ENCODE measurements at places on chromosomes 7 and 10. TPM values are rescaled to one million over a fixed set of nuclear protein-coding genes. Genes with fewer than 3 reads are reported as not detected.

GRCh38 chr7:147858421-147858820 is 732.1 kb upstream of the C7orf33 start:
- no peak for DNase-seq

DNA sequence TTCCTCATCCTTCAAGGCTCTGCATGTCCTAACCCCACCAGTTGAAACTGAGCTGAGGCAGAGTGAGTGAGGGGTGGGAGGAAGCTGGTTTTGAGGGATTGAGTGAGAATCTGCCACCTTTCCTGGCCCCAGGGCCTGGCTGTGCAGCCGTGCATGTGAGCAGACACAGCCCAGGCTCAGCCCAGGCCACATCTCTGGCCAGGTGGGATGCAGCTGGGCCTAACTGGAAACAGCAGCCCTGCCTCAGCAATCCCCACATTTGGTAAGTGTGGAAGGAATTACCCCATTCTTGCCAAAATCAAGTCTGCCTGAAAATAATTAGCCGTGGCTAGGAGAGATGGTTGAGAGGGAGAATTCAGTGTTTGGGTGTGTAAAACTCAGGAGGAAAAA is 116.6 kb downstream of the NEURL1 start:
- DNase-seq: no peak

DNA sequence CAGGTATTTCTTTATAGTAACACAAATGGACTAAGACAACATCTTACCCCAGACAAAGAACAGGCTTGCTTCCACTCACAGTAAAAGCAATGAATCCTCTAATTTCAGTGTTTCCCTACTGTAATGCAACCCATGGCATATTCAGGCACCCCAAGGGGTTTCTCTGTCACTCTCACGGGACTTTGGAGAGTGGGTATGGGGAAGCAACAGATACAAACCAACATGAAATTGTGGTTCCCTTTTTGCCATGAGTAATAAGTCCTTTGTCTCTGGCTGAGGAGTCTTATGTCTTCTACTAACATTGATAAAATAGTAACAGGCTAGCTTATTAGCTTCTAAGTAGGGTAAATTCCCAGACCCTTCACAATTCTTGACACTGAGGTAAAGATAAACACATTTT is 51.4 kb upstream of the AOAH start:
- DNase-seq: no peak

GRCh38 chr10:58998924-58999713 is 177.3 kb upstream of the PHYHIPL start:
- DNase-seq: no peak

- DNase-seq: no peak
These were observed 96.0 kb downstream of the ANK3 start for GRCh38 chr10:60293581-60294175.

- DNase-seq: no peak
These were observed 767 bp downstream of the EIF4EBP2 start for GRCh38 chr10:70404787-70405036.

DNA sequence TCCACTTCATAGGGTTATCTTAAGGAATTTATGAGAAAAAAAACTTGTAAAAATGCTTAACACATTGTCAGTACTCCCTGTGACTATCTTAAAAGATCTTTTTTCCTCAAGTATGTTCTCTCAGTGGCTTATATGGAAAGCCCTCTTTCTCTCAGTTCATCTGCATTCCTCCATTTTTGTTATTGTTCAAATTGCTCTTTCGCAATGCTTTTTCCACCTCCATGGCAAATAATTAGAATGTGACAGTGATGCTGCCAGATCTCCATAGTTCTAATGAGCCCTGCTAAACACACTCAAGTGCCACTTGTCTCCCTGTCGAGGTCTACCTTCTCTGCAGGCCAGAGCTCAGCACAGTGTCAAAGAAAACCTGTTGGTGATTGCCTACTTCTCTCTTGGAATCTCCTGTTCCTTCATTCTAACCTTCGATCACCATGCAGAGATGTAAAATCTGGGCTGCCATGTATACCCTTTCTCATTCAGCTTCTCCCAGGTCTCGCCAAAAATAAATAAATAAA is 37.2 kb upstream of the ABCB5 start:
- no peak for DNase-seq

GRCh38 chr7:52944921-52945320 is 90.5 kb upstream of the POM121L12 start:
- no peak for DNase-seq

GRCh38 chr10:128419466-128420019 is 293.3 kb upstream of the MKI67 start:
- no peak for DNase-seq

DNA sequence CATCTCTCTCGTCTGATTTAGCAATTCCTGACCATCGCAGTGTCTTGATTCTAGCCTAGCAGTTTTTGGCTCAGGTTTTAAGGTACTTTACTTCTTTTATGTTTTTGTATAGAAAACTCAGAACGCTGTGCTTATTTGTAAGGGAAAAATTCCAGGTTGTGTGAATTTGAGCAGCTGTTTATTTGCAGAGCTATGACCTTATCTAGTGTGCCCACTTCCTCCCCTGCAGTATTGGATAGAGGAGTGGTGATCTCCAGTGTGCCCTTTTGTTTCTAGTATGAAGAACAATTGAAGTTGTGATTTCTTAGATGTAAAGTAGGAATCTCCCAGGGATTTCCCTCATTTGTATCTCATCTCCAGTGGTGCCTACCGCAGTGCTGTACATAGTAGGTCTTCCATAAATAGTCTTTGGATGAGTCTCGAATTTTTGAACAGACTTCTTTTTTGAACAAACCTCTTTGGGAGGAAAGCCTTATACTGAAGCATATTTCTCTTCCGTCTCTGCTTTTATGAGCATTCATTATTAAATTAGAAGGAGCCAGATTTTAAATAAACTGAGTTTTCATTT is 40.0 kb downstream of the GARS1 start:
- no peak for DNase-seq

DNA sequence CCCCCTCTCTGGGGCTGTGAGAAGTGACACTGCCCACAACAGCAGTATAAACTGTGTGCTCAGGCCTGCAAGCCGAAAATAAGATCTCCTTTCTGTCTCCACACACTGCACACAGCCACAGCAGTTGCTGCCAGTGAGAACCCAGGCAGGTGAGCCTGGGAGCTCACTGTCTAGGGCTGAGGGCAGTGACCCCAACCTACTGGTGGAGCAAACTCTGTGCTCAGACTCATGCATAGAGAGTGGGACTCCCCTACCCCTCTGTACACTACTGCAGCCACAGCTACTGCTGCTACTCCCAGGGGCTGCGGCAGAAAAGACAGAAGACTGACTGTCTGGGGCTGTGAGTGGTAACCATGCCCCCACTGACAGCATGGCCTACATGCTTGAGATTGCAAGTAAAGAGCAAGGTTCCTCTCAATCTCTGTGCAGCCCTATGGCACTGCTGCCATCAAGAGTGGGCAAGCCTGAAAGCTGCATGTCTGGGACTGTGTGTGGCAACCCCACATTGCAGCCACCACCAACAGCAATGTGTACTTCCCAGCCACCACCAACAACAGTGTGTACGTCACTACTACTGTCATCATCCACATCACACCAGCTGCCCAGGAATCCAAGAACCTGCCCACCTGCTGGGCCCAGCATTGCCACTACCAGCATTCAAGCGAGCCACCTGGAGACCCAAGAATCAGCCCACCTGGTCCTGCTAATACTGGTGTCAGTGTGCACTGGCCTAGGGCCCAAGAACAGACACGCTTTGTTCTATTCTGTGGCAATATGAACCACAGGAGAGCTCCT is 226.1 kb downstream of the XPNPEP1 start:
- no peak for DNase-seq

DNA sequence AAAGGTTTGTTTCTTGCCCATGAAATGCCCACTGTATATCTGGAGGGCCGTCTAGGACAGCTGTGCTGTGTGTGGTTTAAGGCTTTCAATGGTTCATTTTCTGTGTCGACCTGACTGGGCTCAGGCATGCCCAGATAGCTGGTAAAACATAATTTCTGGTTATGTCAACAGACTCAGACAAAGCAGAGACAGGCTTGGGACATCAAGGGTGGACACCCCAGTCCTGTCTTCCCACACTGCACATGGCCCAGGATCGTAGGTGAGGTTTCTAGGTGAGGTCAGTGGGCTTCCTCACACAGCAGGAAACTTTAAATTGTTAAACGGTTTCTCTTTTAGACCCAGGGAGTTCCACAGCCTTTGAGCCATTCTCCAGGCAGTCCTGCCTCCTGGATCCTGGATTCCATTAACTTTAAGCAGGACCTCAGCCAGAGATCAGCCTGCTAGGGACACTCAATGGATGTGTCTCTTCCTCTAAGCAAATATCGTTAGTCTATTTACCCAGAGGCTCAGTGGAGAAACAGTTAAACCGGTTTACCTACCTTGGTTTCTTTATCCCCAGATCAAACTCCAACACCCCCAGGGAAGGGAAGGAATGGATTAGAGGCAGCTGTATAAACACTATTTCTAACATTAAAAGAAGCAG is 66.4 kb downstream of the ST8SIA6 start:
- DNase-seq: no peak

GRCh38 chr7:32479574-32480200 is 10.5 kb downstream of the LSM5 start:
- no peak for DNase-seq

DNA sequence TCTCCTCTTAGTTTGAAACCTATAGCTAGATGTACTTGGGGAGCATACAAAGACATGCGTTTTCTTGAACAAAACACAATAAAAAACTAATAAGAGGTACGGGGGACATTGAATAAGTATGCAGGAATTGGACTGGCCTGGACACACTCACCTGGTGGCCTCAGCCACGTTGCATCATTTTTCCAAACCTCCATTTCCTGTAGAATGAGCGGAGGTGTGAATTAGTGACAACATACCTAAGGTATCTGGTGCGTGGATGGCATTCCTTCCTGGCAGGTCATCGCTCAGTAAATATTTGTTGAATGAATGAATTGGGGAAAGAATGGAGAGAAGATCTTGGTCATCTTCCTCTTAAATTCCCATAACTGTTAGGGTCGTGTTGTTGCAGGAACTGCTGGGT is 103.2 kb upstream of the CTBP2 start:
- no peak for DNase-seq

DNA sequence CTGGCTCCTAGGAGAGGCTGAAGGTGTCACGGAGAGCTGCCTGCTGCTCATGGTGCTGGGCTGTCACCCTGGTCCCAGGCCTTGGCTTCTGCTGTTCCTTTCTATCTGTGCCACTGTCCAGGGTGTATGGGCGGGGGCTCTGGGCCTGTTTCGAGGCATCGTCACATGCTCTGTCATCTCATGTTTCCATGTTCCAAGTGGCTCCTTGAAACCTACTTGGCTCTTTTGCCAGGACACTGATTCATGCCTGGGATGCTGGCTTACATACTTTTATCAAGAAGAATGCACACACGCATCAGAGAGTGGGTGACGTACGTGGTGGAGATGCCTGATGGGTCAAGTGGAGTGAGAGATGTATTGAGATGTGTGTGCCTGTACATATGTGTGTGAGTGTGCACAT is 50.9 kb downstream of the ADCY1 start:
- DNase-seq: no peak

GRCh38 chr7:148402159-148402558 is 188.4 kb upstream of the C7orf33 start:
- DNase-seq: no peak

DNA sequence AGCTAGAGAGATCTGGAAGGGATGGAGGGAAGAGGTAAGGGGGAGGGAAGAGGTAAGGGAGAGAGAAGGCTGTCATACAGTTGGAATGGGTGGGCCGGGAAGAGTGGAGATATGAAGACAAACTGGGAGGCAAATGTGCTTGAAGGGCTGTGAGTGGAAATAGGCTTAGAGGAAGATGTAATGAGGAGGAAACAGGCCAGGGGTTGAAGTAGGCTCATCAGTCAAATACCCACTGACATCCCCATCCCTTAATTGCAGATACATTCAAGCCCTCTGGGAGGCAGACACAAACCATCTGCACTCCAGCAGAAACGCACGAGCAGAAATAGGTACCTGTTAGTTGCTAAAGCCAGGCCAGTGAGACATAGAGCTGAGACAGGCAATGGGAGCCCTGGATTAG is 2.1 kb downstream of the SYNPO2L start:
- DNase-seq: no peak

GRCh38 chr10:15059914-15060313 is 16.2 kb downstream of the OLAH start:
- DNase-seq: no peak

GRCh38 chr7:12754179-12754578 is 66.7 kb downstream of the ARL4A start:
- DNase-seq: no peak

- DNase-seq: no peak
These were observed at the start of gene CLDN4 for GRCh38 chr7:73830681-73831583. Gene CLDN4, plus strand, starts transcription at chr7:73830996. Its CDS starts 206 bp downstream, at chr7:73831202.

GRCh38 chr10:11208908-11209829 is 191.5 kb downstream of the CELF2 start:
- no peak for DNase-seq

Gene ADARB2
- total RNA-seq: 2.5 TPM

Gene TMEM178B
- total RNA-seq: 1.7 TPM

Data from activated CD4-positive, alpha-beta memory T cell treated with anti-CD3 and anti-CD28 coated beads, Interleukin-2, amount 10 ng/mL, durations not matched to agents 7 days and 5 days (primary cell).